Dermis microvascular lymphatic vessel endothelial cell (primary cell): ENCODE measurements at places on chromosomes 4 and X.
A peak's percentile ranks its signal among the peaks of the same experiment; 100 is the strongest.

- no peak for DNase-seq
These were observed at the start of gene SLC4A4 for GRCh38 chr4:71338846-71339593. SLC4A4 (plus strand) TSS chr4:71339020.

DNA sequence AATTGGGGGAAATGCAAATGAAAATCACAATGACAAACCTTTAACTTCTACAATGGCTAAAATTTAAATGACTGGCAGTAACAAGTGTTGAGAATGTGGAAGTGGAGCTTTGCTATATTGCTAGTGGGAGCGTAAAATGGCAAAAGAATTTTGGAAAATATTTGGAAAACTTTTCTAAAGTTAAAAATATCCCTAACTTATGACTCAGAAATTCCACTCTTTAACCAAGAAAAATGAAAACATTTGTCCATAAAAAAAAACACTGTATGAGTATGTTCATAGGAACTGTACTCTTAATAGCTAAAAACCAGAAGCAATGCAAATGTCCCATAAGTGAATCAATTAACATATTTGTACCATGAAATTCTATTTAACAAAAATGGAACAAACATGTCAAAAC lies 3.6 kb downstream of the TBCK start:
- DNase-seq = no peak

DNA sequence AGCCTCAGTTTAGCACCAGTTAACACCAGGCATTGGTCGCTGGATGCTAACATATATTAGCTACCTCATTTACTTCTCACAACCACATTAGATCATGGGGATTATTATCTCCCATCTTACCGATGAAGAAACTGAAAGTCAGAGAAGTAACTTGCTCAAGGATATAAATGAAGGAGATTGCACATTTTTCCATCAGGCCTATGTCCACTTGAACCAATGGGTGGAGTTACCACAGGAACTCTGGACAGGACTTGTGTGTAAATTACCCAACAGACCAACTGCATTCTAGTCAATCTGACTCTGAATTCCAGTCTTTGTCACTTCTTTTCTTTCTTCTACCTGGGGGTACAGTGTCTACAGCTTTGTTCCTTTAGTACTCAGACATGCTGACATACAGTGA lies 1.8 kb downstream of the LNX1 start:
- DNase-seq = no peak

DNA sequence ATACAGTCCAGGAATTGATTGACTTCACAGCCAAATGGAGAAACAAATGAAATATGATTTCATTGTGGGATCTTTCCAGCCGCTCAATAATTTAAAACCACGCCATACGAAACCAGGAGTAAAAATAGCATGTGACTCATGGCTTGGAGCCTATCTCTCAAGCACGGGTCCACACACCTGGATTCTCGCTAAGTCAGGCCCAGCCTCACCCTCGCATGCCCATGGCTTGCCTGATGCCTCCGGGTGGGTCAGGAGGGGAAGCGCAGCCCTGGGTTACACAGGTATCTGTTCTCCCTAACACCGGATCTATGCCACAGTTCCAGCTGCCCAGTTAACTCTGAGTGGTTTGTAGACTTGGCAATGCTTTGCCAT lies 5.6 kb upstream of the ABLIM2 start:
- DNase-seq = no peak

DNA sequence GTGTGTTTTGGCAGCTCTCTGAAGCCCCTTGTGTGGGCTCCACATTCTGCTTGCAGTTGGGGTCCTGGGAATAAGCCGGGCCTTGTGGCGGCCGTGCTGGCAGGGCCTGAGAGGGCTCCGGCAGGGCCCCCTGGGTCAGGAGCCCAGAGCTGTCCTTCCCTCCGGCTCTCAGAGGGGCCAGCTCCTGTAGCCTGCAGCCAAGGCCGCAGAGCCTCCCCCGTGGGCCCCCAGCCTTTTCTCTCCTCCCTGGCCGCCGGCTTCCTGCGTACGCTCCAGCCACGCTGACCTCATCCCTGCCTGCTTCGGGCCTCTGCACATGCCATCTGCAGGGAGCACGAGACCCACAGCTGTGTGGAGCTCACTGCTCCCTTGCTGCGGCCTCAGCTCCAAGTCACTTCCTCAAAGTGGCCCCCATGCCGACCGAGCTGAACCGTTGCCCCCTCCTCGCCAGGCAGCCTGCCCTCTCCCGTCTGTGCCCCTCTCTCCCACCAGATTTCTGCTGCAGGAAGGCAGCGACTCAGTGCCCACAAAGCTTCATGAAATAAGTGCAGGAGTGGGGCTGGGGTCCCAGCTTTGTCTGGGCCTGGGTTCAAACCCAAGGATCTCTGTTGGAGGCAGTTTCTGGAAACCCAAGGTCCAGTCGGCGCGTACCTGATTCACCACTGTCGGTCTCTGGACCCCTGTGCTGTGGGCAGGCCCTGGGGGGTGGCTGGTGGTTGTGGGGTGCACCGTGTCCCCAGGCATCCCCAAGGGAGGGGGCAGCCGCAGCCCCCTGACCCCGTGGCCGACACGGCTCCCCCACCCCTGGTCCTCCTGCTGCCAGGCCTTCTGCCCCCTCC lies 57.1 kb upstream of the NKX1-1 start:
- DNase-seq = no peak

GRCh38 chrX:53093177-53093655 lies 726 bp upstream of the KANTR start:
- DNase-seq = peak; percentile 86

DNA sequence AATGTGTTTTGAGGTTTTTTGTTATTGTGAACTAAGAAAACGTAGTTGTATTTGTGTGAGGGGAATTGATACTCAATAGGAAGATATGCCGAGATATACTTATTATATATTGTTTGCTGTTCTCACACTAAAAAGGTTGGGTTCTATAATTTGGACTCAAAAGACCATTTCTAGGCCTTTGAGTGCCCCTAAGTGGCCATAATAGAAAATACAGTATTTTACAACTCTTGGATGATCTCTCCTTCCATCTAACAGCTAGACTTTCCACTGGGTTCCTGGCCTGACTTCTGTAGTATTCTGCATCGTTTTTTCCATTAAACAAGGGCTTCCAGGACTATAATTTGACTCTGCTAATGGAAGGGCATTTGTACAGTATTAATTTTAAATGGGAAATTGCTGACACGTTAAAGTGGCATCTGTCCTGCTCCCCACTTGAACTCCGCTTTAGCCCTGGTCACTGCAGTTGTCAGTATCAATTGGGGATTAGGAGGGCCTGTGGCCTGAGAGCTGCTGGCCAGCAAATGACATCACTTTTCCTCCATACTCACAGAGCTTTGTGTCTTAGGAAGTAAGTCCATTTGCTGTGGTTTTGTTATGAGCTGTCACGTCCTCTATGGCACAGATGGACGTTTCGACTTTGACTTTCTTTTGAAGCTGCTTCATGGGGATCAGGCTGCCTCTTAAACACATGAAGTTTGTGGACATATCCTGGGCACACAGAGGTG lies 176.9 kb downstream of the SLIT2 start:
- DNase-seq = no peak

DNA sequence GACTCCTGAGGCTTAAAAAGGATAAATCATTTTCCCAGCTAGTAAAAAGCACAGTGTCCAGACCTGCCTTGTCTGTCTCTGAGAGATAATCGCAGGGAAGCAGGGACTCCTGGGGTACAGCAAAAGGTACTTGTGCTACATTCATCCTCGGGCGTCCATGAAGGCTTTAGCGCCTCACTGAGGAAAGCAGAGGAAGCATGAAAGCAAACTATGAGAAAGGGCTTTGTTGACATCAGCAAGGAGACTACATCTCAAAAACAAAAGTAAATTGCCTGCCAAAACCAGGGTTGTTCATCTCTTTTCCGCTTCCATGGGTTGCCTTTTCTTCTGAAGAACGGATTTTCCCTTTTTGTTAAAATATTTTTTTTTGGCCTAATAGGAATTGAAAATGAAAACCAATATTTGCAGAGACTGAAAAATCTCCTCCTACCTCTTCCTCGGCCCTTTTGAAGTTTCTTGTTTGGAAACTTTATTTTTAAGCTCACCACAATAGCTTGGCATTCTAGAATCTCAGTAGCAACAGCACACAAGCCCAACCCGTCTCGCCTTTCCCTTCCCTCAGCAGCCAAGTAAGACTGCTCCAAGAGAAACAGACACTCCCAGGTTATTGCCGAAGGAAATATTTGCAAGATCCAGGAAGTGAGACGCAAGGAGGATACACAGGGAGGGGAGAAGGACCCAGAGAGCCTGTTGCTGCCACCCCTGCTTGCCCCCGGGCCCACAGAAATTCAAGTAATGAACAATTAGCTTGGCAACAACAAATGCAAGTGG lies 148.3 kb upstream of the DGKK start:
- DNase-seq = no peak

- no peak for DNase-seq
These were observed 216.1 kb upstream of the FAT1 start for GRCh38 chr4:186939766-186940165.
